Renal cortex interstitium (tissue), 15 donors: ENCODE measurements at places on chromosomes 2 and 18.

- no peak for DNase-seq
These were observed 23.6 kb downstream of the STARD7 start for GRCh38 chr2:96184989-96185388.

DNA sequence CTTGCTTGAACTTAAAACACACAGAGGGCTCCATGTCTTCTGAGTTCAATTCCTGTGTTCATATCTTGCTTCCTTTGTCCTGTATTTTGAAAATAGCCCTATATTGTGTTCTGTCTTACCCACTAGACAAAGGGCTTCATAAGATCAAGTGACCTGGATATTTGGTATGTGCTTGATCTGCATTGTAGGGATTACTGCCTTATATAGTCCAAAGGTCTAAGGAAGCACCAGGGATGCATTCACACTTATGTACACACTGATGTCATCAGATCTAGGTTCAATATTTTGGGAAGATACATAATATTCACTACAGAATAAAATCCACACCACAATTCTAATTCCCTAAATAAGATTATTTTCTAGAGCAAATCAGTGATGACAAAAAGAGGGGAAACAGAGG, 278.0 kb upstream of the KYNU start:
- DNase-seq, result no peak

GRCh38 chr2:143030127-143030526, 99.1 kb upstream of the ARHGAP15 start:
- DNase-seq, result no peak

DNA sequence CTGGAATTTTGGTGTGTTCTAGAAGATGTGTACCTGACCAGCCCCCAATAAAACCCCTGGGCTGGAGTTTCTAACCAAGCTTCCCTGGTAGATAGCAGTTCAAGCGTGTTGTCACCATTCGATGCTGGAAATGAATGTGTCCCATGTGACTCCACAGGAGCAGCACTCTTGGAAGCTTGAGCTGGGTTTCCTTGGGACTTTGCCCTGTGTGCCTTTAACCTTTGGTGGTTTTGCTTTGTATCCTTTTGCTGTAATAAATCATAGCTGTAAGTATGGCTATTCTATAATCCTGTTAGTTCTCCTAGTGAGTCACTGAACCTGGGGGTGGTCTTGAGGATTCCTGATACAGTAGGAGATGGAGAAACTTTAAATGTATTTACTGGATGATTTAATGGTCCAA, 65.2 kb downstream of the KLHL14 start:
- no peak for DNase-seq

- no peak for DNase-seq
These were observed 115.2 kb downstream of the FAM210A start for GRCh38 chr18:13611142-13611600.

DNA sequence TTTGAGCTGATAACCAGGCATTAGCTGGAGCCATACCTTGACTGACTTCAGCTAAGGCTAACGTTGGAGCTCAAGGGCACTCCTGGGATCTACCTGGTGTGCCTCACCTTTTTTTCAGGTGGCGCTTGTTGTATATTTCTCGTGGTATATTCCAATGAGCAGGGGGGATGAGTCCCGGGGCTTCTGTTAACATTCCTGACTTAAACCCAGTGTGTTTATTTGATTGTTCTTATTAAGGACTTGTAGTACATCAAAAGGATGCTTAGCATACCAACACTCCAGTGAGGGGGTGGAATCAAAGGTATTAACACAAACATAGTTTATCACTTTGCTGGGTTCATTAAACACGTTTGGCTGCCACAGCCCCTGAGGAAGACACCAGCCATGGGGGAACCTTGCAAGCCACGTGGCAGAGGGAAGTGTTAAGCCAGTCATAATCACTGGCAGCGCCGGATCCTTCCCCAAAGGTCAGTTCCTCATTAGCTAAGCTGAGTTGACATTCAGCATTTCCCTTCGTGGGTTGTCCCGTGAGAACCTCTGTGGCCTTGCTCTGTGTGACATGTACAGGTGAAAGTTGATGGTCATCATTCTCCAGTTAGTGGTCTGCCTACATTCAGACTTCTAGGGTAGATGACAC, 119.5 kb upstream of the MCFD2 start:
- no peak for DNase-seq

DNA sequence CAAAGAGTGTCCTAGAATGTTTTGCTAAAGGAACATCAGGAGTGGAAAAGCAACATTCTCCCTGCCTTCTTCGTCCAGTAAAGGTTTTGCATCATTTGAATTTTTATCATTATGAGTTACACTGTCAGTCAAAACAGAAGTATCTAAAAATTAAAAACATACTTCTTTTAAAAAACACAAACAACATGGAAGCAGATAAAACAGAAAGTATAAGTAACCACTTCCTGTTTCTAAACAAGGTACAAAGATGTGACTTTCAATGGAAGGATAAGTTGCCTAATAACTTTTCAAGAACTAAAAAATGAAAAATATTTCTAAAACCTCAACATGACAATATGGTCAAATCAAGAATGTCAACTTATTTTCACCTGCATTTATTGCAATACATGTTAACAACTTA, 158.2 kb downstream of the STK39 start:
- DNase-seq, result no peak

DNA sequence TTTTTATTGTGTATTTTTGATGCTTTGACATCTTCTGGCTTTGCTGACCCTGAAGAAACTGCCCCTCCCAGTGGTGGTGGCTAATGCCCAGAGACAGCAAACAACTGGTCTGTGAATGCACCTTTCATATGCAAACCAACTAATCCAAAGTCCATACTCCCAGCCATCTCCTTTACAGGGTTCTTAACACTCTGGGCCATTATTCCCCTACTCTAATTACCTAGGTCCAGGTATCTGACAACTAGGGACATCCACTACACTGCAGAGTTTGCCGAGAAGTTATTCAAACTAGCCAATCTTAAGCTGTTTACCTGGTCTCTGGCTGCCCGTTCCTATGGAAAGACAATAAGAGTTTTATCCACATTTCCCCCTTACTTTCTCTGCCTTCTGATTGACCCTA, 73.6 kb downstream of the FSHR start:
- DNase-seq, result no peak

GRCh38 chr2:159867567-159868361, 69.8 kb upstream of the CD302 start:
- DNase-seq, result no peak

DNA sequence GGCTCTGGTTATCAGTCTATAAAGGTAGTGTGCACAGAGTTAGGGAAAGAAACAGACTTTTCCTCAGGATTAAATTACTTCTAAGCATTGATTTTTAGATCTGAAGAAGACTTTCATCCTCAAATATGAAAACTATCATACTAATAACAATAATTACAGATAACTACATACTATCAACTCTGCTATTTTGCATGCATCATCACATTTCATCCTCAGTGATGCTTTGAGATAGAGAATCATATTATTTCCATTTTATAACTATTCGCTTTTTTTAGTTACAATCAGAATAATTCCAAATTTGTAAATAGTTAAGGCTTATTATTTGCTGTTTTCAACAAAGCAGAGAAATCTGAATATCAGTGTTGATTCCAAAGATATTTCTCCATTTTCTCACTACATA, 239.2 kb downstream of the MEIS1 start:
- no peak for DNase-seq

- DNase-seq, result no peak
These were observed 226.4 kb upstream of the SALL3 start for GRCh38 chr18:78753240-78753639.

GRCh38 chr2:173451941-173452340, 97.3 kb downstream of the CDCA7 start:
- DNase-seq, result no peak

DNA sequence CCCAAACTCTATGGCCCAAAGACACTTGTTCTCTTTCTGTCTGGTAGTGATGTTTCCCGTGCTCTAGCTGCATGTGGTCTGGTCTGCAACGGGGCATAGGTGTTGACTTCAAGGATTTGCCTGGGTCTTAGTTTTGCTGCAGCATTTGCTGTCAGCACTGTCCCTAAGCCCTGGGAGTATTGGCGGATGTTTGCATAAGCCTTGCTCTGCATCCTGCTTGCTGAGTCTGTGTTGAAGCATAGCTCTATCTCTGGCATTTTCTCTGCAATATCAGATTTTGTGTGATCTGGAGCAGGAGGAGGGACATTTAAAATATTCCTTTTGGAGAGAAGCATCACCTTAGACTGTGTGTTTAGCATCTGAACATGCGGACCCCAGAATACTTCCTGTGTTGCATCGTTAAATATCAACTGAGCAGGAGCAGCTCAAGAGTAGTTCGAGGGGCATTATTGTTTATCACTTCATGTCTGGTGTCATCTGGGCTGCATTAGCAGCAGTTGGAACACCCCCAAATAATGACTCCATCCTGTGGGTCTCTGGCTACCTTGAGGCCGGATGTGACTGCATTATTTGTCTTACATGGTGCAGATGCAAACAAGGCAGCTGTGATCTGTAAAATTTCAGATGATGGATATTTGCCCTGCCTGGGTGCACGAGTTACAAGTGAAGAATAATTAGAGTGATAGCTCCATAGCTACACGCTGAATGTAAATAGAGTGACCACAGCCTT, 231.7 kb downstream of the TRIB2 start:
- no peak for DNase-seq

DNA sequence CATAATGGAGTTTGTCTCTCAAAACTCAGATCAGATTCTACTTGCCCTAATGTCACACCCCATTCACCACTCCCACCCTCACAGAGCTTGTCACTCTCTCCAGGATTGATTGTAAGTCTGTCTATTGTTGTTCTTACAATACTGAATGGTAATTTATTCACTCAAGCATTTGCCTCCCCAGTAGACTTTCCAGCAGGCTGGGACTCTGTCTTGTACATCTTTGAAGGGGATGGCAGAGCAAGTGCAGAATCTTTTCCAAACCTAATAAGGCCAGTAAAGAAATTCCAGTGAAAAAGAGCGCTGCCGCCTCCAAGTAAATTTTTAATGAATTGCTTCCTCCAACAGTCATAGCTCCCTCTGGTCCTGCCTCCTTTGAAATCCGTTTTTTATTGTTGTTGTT, 56.9 kb downstream of the RBM43 start:
- no peak for DNase-seq

DNA sequence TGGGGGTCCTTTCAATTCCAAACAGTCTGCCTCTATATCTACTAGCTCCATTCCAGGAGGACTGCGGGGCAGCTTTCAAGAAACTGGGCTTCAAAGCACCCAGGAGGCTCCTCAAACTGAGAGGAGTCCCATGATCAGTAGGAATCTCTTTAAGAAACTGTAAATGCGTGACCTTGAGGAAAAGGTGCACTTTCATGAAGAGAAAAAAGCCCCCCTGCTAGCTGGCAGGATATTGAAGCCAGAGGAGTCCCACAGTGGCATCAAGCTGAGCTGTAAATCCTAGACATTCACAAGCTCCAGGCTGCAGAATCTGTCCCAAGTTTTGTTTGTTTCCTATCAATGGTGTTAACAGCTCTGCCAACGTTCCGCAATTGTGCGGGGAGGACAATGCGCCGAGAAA, 790.1 kb downstream of the SLC4A3 start:
- DNase-seq, result no peak

- no peak for DNase-seq
These were observed 406.1 kb upstream of the MEX3C start for GRCh38 chr18:51603551-51603950.

- no peak for DNase-seq
These were observed 24.5 kb upstream of the ALPP start for GRCh38 chr2:232354069-232354468.
